ENCODE measurements at places on chromosomes 12 and 14. TPM values are rescaled to one million over a fixed set of nuclear protein-coding genes. Genes with fewer than 3 reads are reported as not detected.

The DBX2 gene
- not detected for total RNA-seq

The DPPA3 gene
- total RNA-seq: not detected

The C12orf56 gene
- 3.4 TPM for total RNA-seq

The ITGB7 gene
- 1.4 TPM for total RNA-seq

The KRT7 gene
- total RNA-seq: 2.7 TPM

The CIROP gene
- total RNA-seq: 4.6 TPM

All from bronchial smooth muscle cell (primary cell).